Activated CD4-positive, alpha-beta T cell treated with anti-CD3 and anti-CD28 coated beads for 4 hours (primary cell): ENCODE measurements at places on chromosomes 2 and 18.

GRCh38 chr18:57440331-57441070 lies 5.3 kb downstream of the ONECUT2 start:
- no peak for DNase-seq

DNA sequence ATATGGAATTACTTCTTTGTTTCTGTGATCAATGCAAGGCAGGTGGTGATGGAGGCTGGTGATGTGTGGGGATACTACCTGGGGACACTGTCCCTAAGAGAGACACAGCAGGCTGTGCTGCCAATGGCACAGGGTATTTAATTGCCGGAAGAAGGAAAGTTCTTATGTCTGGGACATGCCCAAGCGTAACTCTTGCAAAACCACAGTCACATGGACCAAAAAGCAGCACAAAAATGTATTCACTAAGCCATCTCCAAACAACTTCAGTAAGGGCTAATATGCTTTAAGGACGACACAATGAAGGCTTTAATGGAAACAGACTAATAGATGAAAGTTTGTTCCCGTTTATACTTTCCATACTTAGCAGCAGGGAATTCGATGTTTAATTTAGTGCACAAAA lies 49.7 kb upstream of the AP1S3 start:
- DNase-seq: no peak

- no peak for DNase-seq
Measured at GRCh38 chr2:173716458-173717052, 248.6 kb downstream of the SP3 start.

- no peak for DNase-seq
Measured at GRCh38 chr2:229201521-229201920, 69.6 kb downstream of the PID1 start.

DNA sequence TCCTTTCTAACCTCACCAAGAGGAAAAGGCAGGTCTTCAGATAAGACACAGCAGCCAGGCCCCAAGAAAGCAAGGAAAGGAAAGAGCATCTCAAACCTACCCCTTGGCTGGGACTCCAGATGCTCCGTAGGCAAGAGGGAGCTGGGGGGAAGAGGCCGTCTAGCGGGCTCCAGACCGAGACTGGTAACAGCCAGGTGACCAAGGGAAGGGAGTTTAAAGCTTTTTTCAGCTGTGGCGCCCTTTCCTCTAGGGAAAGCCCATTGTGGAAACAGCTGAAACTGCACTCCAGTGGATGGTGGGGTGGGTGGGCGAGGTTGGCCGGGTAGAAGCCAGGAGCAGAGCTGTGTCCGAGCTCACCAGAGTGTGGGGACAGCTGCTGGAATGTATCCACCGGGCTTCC lies 180.4 kb downstream of the KLHL29 start:
- no peak for DNase-seq

DNA sequence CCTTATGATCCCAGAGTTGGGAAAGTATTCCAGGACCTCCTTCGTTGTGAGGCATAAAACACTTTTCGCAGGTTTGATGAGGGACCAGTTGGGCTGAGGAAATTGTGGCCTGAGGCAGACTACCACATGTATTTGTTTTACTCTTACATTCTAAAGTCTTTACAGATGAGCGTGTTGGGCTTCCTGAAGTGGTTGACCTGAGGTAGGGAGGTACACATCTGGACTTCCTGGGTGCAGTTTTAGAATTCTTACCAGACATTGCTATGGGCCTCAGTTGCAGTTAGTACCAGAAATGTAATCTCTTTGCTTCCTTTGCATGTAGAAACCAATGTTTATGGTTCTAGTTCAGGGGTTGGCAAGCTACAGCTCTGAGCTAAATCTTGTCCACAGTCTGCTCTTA lies 48.7 kb downstream of the COA5 start:
- no peak for DNase-seq

- DNase-seq: no peak
Measured at GRCh38 chr2:233832869-233833311, 21.4 kb downstream of the HJURP start.

DNA sequence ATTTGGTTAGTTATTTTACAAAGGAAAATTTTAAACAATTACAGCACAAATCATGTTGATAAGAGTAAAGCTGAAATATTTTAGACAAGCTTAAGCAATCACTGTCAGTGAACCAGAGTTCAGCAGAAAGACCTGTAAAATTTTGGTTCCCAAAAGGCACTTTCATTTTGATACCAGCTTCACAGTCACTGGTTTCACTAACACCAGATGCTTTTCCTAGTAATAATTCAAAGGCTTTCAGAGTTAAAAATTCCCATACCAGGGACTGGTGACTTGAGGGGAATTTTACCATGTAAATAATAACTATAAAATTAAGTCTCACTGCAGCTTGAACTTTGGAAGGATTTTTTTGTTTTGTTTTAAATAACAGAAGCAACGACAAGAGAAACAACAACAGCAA lies 102.3 kb upstream of the CD302 start:
- no peak for DNase-seq

DNA sequence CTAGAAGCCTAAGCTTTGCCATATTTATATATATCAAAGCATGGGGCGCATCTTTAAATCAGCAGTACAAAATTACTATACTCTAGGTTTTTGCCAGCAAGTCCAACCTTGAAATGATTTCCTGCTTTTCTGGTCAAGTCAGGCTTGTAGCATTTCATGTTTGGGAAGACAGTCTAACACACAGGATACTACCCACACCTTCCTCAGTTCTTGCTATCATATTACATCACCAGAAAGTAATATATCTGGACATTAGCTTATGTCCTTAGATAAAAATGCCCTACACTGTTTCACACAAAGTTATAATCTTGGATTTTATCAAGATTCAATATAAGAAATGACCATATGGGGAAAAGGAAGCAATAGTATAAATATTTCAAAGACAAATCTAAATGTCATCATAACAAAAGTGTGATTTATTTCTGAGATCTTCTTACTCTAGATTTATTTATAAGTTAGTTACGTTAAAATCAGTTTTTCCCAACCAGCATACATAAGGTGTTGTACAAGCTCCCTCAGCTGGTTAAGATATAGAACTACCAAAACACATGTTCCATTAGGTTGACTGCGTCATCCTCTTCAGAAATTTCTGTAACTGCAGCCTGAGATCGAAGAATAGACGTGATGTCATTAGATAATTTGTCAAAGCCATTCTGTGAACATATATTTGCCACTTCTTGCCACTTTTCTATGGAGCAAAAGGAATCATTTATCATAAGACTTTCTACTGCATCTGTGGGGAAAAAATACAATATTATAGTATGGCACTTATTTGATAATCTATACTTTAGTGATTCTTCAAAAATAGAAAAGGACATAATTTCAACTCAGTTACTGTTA lies 56.6 kb downstream of the CLHC1 start:
- no peak for DNase-seq

DNA sequence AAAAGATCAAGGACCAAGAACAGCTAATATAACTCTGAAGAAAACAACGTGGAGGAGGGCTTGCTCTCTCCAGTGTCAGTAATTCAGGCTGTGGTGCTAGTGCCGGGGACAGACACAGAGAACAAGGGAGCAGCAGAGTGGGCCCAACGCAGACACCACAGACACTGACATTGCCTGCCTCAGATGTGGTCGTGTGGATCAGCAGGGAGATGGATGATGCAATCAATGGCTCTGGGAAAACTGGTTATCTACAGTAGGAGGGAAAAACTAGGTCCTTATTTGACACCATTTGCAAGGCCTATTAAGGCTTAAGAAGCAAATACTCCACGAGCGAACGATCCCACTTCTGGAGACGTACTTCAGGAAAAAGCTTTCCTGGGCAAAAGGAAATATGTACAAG lies 36.1 kb downstream of the HDLBP start:
- no peak for DNase-seq

GRCh38 chr2:128298846-128299507 lies 19.7 kb downstream of the HS6ST1 start:
- DNase-seq: no peak

- no peak for DNase-seq
Measured at GRCh38 chr18:13501891-13502290, 224.5 kb downstream of the FAM210A start.

DNA sequence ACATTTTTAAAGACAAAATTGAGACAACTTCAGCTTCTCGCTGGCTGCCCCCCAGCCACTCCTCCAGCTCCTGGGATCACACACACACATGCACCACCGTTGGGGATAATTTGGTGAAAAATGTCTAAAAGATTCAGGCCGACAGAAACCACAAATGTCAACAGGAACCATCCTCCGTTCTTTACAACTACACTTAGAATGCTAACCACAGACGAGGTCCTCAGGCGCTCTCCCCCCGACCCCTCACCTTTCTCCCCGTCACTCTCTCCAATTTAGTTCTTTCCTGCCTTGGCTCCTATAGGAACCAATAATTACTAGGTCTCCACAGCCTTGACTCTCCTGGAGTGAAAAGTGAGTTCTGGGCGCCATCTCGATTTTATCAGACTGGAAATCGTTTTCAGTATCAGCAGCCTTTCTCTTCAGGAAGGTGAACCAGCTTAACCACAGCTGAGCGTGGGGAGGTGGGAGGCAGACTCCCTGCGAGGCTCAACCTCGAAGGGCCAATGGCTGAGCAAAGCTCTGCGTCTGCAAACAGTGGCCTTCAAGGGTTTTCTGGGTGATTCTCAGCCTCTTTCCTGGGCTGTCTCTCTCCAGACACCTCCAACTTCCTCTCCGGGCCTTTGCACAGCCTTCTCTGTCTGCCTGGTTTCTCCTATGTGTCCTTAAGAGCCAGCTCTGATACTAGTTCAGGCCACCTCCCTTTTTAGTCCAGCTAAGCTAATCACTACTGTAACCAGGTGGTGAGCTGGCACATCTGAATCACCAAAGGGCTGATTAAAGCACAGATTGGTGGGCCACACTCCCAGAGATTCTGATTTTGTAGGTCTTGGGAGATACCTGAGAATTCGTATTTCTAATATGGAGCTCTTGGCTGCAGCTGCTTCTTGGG lies 115.7 kb upstream of the COPS8 start:
- DNase-seq: peak; percentile 8

- no peak for DNase-seq
Measured at GRCh38 chr2:226660526-226660925, 139.1 kb downstream of the IRS1 start.

- DNase-seq: no peak
Measured at GRCh38 chr18:12441475-12442034, 33.8 kb downstream of the PRELID3A start.

DNA sequence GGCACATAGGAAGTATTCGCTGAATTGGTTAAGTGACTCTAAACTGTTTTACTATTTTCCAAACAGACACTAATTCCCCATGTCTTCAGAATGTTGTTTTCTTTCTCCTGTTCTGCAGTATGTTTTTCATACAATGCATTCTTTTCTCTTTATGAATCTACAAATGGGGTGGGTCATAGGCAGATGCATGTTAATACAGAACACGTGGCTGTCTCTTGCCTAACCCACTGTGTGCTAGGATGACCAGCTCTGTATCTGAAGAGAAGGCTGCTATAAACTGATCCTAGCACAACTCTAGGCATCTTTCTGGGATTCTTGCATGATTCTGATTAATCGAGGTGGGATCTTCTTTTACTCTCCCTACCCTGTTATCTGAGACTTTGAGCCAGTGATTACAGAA lies 826.0 kb downstream of the PLCL1 start:
- DNase-seq: no peak

DNA sequence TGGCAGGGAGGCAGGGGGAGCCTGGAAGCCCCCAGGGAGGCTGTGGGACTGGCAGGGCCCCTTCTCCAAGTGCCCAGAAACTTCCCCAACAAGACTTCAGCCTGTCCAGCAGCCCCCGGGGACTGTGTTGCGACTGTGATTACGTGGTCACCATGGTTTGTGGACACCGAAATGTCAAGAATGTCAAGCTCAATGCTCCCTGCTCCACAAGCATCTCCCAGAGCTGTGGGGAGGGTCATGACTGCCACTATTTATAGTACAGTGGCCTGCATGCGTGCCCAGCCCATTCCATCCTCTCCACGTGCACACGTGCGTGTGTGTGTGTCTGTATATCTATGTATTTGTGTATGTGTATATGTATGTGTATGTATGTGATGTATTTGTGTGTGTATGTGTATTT lies 93.8 kb upstream of the MBOAT2 start:
- no peak for DNase-seq

DNA sequence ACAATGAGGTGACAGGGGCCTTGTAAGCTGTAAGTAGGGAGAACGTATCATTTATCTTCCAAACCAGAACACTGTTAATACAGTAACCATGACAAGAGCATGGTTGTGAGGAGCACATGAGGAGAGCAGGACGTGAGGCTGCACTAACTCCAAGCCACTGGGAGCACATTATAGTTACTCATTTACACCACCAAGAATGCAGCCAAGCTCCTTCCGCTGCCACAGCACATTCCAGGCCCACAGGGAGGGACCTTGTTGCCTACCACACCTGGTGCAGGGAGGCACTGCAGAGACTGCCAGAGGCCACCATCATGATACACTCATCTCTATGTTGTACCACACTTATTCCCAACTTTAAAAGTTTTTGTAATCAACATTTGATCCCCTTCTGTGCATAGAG lies 13.5 kb upstream of the SFXN5 start:
- no peak for DNase-seq

DNA sequence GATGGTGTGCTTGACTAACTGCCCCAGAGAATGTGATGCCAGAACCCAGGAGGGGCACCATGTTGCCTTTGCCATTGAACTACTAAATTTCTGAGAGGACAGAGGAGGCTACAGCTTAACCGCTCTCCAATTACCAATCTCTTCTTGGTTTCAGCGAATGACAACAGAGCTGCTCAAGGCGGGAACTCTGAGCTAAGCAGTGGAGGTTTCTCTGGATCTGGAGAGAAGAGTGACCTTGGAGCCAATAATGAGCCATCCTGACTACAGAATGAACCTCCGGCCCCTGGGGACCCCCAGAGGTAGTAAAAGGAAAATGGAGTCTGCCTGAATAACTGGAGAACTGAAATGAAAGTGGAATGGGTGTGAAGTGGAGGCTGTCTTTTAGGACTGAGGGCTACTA lies 53.2 kb downstream of the DIS3L2 start:
- DNase-seq: no peak

DNA sequence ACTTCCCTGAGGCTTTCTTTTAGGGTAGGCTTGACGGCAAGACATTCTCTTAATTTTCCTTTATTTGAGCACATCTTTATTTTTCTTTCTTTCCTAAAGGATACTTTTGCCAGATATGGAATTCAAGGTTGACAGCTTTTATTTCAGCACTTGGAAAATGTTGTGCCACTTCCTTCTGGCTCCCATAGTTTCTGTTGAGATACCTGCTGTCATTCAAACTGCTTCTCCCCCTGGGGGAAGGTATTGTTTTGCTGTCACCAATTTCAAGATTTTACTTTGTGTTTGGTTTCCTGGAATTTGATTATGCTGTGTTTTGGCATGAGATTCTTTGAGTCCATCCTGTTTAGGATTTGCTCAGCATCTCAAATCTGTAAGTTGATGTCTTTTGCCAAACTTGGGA lies 39.1 kb upstream of the TWIST2 start:
- DNase-seq: no peak

DNA sequence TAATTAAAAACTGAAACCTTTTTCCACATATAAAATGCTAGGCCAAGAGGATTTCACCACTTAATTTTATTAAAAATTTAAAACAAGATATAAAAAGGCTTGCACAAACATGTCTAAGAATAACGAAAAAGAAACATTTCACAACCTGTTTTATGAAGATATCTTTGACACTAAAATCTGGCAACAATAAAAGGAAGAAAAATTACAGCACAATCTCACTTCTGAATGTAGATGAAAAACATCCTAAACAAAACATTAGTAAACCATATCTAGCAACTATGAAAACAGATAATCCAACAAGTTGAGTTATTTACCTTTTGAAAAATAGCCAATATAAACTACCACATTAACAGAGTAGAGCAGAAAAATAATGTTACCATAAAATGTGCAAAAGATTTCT lies 185.4 kb upstream of the MMADHC start:
- no peak for DNase-seq
